AG08396 (cell line): ENCODE measurements at places on chromosomes 7 and 10.

DNA sequence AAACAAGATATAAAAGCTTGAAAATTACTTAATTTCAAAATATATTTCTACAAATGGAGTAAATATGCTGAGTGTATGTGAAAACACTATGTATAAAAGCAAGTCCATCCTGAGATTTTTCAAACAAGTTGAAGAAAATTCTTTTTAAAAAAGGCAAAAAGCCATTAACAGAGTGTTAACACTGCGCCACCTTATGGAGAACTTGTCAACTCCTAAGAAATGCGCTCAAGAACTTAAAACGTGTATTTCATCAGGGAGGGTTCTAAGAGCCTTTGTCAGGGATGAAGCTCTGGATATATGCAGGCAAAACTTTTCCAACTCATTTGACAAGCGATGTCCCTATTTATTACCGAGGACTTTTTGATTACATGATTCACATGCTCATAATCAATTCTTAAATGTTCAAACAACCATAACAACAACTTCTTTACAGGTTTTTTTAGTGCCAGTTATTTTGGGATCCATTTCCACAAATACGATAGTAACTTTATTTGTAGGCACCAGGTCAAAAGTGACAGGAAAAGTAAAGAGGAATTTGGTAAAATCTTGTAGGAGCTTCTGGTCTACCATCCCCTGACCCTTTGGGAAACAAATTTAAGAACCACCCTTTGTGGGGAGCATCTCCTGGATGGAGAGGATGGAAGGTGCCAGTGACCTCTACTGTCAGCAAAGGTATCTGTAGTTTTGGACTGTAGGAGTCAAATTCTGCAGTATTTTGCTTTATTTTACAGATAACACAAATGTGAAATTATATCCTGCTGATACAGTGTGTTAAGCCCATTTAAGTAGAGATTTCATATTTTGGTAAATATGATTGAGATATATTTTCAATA, 23.2 kb downstream of the CALCR start:
- peak; percentile 12 for DNase-seq

GRCh38 chr10:35470248-35470924, 134.1 kb downstream of the CCNY start:
- DNase-seq: no peak

- no peak for DNase-seq
Observed at GRCh38 chr10:85647741-85648140, 718.9 kb downstream of the GRID1 start.

- DNase-seq: no peak
Observed at GRCh38 chr10:23186697-23187096, 5.4 kb upstream of the PTF1A start.

- no peak for DNase-seq
Observed at GRCh38 chr10:132566892-132567291, 29.3 kb downstream of the INPP5A start.

- no peak for DNase-seq
Observed at GRCh38 chr10:128393546-128393945, 267.3 kb upstream of the MKI67 start.

- DNase-seq: no peak
Observed at GRCh38 chr10:119103241-119103902, 541 bp upstream of the DENND10 start.

GRCh38 chr7:132298790-132299189, 277.5 kb downstream of the PLXNA4 start:
- peak; percentile 57 for DNase-seq

- DNase-seq: no peak
Observed at GRCh38 chr7:121484089-121484763, 88.1 kb upstream of the FAM3C start.

- DNase-seq: no peak
Observed at GRCh38 chr7:85474234-85474633, 287.4 kb upstream of the SEMA3D start.

DNA sequence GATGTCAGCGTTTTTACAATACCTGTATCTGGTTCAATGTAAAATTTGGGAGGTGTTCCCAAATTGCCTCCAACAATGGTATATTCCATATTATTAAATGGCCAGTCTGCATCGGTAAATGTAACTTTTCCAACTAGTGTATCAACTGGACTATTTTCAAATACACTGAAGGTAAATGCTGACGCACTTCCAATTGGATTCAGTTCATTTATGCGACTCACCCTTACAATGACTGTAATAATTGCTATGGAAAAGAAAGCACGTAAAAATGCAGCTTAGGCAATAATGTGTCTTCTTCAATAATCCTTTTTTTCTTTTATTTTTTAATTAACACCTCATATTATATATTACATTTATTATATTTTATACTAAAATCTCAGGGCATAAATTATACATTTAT, 209.1 kb downstream of the HGF start:
- no peak for DNase-seq

DNA sequence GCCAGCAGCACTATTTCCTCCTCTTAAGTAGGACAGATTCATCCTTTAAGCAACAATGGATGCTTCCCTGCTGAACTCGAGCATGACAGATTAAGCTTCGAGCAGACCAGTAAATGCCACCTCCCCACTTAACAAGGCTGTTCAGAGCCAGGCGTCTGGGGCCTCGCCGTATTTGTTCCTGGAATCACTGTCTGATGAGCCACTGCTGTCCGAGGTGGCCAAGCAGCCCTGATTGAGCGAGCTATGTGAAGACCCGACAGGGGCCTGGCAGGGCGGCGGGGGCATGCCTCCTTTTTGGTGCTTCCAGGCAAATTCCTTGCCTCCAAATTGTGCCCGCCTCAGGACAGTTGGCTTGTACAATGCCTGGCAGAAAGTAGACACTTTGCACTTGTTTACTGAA, 862.6 kb downstream of the NRG3 start:
- DNase-seq: no peak

GRCh38 chr7:134457210-134457609, 1.7 kb downstream of the AKR1B1 start:
- no peak for DNase-seq

GRCh38 chr7:156650042-156650441, 9.5 kb downstream of the RNF32 start:
- no peak for DNase-seq

DNA sequence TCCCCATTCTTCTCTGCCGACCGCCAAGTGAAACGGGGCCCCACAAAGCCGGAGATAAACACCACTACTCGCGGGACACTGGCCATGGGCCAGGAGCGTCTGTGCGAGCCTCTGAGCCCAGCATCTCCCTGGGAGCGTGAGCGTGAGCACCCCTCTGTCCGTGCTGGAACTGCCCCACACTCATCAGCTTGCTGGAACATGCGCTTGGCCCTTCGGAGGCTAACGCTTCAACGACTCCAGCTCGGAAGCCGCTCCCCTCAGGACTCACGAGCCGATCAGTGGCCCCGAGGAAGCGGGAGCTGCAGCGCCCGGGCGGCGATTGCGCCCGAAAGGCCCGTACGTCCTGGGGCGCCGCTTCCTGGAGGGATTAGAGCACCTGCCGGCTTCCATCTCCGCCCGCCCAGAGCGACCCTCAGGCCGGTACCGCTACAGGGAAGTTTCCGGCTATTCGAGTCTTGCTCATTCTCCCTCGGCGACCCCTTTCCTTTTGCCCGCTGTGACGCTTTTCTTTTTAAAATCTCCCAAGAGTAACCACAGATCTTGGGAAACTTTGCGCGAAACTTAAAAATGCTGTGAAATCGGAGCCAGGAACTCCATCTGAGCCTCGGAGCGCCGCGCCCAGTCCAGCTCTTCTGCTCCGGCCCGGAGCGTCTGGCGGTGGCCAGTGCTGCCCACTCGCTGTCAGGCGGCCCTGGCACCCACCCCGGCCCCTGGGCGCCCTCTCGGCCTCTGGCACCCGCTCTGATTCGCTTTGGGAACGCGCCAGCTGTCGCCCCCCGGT, 1.0 kb downstream of the TLL2 start:
- DNase-seq: peak; percentile 48

- DNase-seq: no peak
Observed at GRCh38 chr10:51124852-51125251, 50.6 kb downstream of the PRKG1 start.

DNA sequence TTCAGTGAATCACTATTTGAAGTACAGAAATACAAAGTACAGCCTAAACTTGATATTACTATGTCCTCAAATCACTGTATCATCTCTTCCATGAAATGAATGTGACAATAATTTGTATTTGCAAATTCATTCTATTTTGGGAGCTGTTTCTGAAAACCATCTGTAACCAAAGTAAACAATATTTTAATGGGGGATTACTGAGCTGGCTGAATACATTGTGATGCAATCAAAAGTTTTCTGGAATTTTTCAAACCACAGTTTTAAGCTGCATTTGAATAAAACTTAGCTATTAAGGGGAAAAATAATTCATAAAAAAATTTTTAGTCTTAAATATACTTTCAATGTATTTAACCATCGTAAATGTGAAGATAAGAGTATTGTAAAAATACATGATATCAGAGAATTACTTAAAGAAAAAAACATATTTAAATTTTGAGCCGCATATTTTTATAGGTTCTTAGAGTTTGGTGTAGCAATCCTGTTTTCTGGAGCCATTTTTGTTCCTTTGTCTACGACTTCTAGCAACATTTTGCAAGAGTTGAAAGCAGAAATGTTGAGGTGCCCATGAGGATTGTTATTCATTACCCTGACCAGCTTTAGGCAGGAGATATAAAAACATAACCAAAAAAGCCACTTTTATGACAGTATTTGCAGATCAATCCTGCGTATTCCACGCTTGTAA, 45.9 kb upstream of the AGMO start:
- DNase-seq: no peak

DNA sequence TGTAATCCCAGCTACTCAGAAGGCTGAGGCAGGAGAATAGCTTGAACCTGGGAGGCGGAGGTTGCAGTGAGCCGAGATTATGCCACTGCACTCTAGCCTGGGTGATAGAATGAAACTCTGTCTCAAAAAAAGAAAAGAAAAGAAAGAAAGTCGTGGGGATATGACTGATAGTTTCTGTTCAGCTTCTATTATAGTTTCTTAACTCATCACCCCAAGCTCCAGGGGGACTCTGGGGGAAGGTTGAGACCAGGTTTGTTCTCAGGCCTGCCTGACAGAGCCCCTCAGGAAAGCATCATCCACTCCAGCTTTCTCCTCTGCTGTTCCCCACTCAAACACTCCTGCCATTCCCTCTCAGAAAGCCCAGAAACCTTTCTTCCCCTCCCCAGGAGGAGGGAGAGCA, 542.4 kb upstream of the GALNT17 start:
- no peak for DNase-seq
